Forelimb muscle (tissue), 1 donor: ENCODE measurements at places on chromosomes 6 and 20. TPM values are rescaled to one million over a fixed set of nuclear protein-coding genes. Genes with fewer than 3 reads are reported as not detected.

- DNase-seq = no peak
These were observed 42.6 kb upstream of the SPDEF start for GRCh38 chr6:34598712-34599111.

The ECHDC1 gene
- polyA plus RNA-seq = 58.7 TPM

GRCh38 chr6:166244353-166245045 is 63.7 kb downstream of the PRR18 start:
- no peak for DNase-seq

The VWA7 gene
- polyA plus RNA-seq = 2.9 TPM

DNA sequence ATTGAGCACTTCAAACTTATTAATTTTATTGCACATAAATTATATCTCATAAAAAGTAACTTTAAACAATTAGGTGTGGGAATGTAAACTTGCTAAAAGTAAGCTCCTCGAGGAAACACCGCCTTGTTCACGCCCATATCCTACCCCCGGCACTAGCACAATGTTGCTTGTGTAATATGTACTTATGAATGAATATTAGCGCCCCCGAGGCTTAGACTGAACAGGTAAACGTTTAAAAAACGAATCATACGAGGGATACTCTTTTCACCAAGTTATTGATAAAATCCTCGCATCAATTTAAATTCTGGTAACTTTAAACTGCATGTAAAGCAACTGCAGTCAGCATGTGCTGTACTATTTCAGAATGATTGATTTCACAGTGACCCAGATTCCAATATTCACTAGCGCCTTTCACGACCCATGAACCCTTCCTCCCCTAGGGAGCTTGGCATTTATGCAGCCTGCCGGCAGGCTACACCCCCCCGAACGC is 637 bp downstream of the TFB1M start:
- no peak for DNase-seq

The SSTR4 gene
- not detected for polyA plus RNA-seq

- DNase-seq = no peak
These were observed 223.6 kb upstream of the CITED2 start for GRCh38 chr6:139597771-139598755.

DNA sequence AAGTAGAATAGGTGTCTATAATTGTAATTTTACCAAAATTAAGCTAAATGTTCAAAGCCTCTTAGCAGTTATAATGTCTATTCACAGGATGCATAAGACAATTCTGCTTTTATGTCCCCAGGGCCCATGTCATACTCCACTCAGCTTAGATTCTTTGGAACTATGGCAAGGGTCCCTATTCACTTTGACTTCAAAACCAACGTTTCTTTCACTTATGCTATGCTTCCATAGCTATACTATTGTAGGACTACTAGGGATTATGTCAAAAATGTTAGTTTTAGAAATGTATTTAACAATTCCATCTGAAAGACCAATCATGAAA is 15.8 kb upstream of the ADGRG6 start:
- DNase-seq = no peak

DNA sequence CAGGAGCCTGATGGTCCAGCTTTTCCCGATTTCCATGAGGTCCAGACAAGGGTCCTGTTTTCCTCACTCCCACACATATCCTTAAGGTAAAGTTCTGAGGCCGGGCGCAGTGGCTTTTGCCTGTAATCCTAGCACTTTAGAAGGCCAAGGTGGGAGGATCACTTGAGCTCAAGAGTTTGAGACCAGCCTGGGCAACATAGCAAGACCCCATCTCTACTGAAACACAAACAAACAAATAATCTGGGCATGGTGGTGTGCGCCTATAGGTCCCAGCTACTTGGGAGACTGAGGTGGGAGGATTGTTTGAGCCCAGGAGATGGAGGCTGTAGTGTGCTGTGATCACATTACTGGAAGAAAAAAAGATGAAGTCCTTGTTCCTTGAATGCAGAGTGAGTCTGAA is 53.2 kb upstream of the IYD start:
- no peak for DNase-seq

GRCh38 chr6:24387818-24388217 is 14.9 kb upstream of the MRS2 start:
- no peak for DNase-seq

GRCh38 chr6:25002326-25003091 is 66.7 kb upstream of the RIPOR2 start:
- DNase-seq = no peak

- no peak for DNase-seq
These were observed 107.6 kb upstream of the SGK1 start for GRCh38 chr6:134425513-134425912.

DNA sequence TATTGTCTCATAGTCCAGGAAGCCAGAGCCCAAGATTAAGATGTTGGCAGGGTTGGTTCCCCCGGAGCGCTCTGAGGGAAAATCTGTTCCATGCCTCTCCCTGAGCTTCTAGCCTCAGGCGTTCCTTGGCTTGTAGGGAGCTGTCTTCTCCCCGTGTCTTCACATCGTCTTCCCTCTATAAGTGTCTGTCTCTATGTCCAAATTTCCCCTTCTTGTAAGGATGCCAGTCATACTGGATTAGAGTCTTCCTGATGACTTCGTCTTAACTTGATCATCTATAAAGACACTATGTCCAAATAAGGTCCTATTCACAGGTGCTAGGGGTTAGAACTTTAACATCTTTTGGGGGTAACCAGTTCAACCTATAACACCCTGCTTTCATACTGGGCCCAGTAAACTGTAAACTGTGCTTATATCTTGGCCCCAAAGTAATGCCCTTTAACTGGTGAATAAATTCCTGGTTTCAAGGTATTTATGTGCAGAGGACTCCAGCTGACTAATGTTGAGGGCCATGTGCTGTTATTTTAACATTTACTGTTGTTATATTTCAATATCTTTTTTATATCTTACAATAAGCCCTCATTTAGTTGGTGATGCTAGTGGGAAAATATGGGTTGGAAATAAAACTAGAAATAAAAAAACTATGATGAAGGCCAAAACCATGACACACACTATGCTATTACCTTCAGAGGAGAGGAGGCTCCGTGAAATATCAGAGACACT is 101.7 kb upstream of the IYD start:
- no peak for DNase-seq

The CD164 gene
- polyA plus RNA-seq = 226 TPM

The APCDD1L gene
- 5.9 TPM for polyA plus RNA-seq

The OPRM1 gene
- polyA plus RNA-seq = 0.05 TPM

The RIMS4 gene
- 7.6 TPM for polyA plus RNA-seq

DNA sequence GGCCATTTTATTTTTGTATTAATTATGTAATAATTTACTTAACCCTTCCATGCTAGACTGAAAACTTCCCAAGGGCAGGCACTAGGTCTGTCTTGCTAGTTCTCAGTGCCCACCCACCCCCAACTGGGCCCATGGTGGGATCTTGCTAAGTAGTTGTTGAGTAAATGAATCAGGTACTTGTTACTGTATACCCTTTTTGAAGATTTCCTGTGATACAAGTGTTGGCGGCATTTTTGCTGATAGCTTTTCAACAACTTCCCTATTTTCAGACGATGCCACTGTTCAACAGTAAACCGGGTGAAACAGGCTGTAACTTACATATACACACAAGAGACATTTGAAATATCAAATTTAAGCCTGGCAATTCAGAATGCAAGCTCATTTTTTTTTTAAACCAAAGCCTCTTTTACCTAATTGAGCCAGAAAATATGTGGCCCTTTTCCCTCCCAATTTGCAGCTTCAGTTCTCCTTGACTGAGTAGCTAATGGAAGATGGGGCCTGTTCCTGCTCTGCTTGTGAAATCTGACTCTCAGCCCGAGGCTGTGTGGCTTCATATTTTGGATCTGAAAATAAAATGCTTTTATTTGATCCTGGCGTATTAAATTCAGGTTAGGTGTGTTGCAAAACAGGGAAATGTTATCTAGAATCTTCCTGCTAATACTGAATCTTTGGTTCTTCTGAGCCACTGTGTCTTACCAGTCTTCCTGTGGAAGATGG is 288.3 kb downstream of the NRN1 start:
- no peak for DNase-seq

DNA sequence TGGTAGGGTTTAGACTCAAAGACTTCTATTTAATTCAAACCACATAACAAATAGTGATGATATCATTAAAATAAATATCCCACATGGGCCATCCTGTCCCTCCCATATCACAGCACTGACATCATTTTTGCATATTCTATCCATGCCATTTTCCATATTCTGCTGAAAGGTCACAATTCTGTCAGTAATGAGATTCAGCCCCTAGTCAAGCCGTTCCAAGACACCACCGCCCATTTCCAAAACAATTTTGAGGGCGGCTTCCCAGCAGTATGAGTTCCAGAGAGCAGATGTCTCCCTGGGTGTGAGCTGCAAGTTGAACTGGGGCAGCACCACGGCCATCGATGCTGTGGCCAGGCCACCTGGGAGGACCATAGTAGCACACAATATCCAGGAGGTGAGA is 65.1 kb upstream of the PLEKHG1 start:
- DNase-seq = peak; percentile 60

- DNase-seq = no peak
These were observed 15.3 kb downstream of the FARS2 start for GRCh38 chr6:5276581-5276980.

DNA sequence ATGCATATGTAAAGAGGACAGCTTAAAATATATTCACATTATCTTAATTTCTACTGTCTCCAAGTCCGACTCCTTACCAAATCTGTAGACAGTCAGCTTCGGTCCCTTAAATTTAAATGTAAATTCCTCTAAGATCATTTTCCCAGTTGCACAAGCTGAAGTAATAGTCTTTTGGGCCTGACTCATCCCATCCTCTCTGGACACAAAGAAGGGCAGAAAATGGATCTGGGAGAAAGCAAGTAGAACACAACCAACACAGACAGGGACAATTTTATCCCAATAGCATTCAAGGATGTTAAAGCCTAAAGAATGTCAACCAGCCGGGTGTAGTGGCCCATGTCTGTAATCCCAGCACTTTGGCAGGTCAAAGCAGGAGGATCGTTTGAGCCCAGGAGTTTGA is 228.3 kb downstream of the ARHGAP18 start:
- no peak for DNase-seq

DNA sequence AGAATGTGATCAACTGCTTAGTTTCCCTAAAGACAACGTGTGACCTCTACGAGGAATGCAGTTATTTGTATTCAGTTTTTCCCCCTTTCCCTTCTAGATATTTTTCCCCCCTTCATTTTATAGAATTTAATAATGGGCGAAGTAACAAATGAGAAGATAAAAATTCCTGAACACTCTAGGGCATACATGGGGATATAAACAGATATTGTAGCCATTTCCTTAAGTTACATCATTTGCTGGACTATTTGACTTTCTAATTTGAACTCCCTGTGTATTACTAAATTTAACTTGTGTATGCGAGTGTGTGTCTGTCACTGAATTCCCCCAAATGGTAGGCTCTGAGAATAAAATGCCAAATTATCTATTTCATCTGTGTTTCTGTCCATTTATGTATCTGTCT is 99.0 kb upstream of the ZFP64 start:
- DNase-seq = no peak
